ENCODE measurements at places on chromosomes 3 and 15. TPM values are rescaled to one million over a fixed set of nuclear protein-coding genes. Genes with fewer than 3 reads are reported as not detected.
A peak's percentile ranks its signal among the peaks of the same experiment; 100 is the strongest.

GRCh38 chr15:74955017-74955416 is 1.6 kb downstream of the RPP25 start:
- H3K4me3 ChIP-seq: peak overlapping the region; percentile 92
- DNase-seq: no peak
- peaks cover 30% of the 10 kb centered on the region for H3K4me1 ChIP-seq
- no peak overlapping the region for H3K27ac ChIP-seq
- no peaks in the 10 kb centered on the region for H3K27me3 ChIP-seq

Gene A4GNT
- total RNA-seq: not detected

GRCh38 chr3:161372321-161373260 is 1.3 kb upstream of the SPTSSB start:
- H3K4me3 ChIP-seq: peak overlapping the region; percentile 71
- no peaks in the 10 kb centered on the region for H3K27me3 ChIP-seq
- no peaks in the 10 kb centered on the region for H3K36me3 ChIP-seq
- H3K27ac ChIP-seq: no peak overlapping the region
- no peak for DNase-seq

DNA sequence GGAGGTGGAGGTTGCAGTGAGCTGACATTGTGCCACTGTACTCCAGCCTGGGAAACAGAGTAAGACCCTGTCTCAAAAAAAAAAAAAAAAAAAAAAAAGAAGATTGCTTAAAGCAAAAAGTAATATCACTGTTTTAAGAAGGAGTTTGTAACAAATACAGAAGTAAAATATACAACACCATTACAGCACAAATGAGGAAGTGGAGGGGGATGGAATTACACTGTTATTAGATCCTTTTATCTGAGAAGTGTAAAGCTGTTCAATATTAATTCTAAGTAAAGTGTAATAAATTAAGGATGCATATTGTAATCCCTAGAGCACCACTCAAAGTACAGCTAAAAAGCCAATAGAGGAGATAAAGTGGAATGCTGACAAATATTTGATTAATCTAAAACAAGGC is 47.0 kb upstream of the SNRPA1 start:
- no peaks in the 10 kb centered on the region for H3K27me3 ChIP-seq
- no peaks in the 10 kb centered on the region for H3K4me1 ChIP-seq
- no peak for DNase-seq
- no peak overlapping the region for H3K4me3 ChIP-seq

DNA sequence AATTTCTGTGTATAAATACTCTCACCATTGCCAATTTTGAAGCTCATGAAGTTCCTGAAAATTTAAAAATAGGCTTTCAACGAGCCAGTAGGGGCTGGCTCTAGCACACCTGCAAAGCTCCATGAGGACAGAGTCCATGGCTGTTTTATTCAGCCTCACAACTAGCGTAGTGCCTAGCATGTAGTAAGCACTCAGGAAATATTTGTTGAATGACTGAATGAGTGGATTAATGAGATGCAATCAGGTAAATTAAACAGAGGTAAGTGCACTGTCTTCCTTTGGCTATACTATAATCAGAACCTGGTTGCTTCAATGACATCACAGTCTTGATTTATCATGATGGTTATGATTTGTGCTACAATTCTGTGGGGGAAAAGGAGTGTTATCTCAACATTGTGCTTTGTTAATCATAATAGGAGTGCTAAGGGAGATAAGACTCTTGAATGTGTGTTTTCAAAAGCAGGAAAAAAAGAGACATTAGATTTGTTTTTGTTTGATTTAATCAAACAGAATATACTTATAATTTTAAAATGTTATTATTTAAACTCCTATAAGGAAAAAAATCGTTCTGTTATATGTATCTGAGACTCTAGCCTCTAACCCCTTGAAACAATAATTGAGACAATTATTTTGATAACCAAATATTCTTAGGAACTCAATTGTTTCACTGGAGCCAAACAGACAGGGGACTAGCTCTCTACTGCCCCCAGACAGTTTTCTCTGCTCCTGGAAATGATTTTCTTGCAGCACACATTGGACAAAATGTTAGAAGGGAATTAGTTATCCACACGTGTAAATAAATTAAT is 171.7 kb upstream of the ATP11B start:
- no peaks in the 10 kb centered on the region for H3K27me3 ChIP-seq
- no peak overlapping the region for H3K4me3 ChIP-seq
- H3K36me3 ChIP-seq: no peaks in the 10 kb centered on the region
- H3K27ac ChIP-seq: no peak overlapping the region

Gene DHX36
- total RNA-seq: 64.2 TPM

Gene PRICKLE2
- 7.9 TPM for total RNA-seq

DNA sequence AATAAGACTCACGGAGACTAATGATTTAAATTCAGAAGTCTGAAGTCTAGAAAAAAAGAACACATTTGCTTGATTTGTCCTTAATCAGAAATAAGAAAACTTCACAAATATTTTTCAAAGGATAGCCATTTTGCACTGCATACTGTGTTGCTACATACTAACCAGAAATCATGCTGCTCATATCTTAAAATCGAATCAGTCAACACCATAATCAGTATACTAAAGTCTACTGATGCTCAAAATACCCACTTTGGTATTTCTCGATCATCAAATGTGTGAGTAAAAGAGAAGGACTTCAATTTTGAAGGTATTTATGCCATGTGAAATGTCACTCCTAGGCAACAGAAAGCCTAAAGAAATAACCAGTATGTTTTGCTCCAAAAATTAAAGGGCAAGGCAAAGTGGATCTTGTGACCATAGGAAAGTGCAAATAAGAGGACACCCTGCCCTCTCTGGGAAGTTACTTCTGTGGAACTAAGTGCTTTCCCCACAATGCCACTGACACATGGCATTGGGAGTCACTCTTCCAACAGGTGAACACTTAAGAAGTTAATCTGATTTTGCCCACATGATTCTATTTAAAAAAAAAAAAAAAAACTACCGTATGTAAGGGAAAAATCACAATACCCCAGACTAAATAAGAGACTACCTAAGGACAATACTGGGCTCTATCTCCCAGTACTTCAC is 2.7 kb downstream of the LRIG1 start:
- DNase-seq: no peak
- no peak overlapping the region for H3K27ac ChIP-seq
- H3K36me3 ChIP-seq: no peaks in the 10 kb centered on the region

Gene SHC4
- 0.44 TPM for total RNA-seq

DNA sequence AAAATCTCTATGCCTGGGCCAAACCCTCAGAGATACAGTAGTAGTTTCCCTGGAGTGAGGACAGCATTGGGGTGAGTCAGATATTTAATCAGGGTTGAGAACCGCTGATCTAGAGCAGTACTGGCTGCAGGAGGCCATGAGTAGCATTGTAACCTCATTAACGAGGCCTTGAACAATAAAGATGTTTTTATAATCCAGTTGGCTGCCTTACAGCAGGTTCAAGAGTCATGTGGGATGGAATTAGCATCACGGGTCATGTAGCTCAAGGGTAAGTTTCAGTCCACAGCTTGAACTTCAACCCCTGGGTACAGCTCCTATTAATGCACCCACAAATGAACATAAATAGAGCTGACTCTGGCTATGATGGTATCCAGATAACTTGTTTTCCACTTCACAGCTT is 5.1 kb downstream of the HPS3 start:
- H3K4me1 ChIP-seq: peaks cover 13% of the 10 kb centered on the region
- H3K27ac ChIP-seq: no peak overlapping the region
- H3K27me3 ChIP-seq: no peaks in the 10 kb centered on the region
- no peak overlapping the region for H3K4me3 ChIP-seq
- DNase-seq: no peak
- no peaks in the 10 kb centered on the region for H3K36me3 ChIP-seq

DNA sequence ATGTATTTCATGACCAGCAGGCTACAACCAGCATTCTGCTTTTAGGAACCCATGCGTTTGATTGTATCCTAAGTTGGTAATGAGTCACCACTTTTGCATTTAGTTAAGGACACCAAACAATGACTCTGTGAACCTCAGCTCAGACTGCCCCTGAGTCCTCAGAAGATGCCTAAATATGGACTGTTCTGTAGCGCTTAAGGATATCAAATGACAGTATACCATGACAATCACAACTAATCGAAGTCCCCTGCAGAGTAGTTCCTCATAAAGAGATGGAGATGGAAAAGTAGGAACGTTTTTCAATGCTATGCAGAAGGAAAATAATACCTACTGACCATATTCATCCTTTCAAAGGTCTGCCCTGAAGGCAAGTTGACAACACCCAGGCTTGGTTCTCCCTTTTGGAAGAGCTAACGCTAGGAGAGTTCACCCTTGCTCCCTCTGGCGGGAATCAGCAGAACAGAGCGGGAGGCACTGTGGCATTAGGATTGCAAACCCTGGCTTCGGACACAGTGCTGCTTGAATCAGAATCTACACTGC is 508.6 kb downstream of the FHIT start:
- no peaks in the 10 kb centered on the region for H3K27me3 ChIP-seq
- peak; percentile 37 for DNase-seq
- H3K4me3 ChIP-seq: no peak overlapping the region
- no peaks in the 10 kb centered on the region for H3K36me3 ChIP-seq
- H3K27ac ChIP-seq: no peak overlapping the region
- H3K4me1 ChIP-seq: no peaks in the 10 kb centered on the region

DNA sequence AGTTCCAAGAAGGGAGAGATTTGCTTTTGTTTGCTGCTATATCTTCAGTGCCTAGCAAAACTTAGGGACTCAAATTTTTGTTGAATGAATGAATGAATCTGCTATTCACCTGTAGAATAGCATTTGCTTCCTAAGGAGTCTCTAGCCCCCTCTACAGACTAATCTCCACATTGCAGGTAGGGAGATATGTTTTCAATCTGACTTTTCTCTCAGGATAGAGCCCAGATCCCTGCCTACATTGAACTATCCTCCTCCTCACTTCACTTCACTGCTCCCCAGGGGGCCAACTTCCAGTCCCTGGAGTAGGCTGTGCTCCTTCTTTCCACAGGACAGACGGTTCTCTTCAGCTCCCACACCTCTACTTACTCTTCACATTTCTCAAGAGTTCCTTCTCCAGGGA is 81.9 kb upstream of the PTX3 start:
- no peak overlapping the region for H3K4me3 ChIP-seq
- H3K27me3 ChIP-seq: no peaks in the 10 kb centered on the region
- H3K4me1 ChIP-seq: peaks cover 12% of the 10 kb centered on the region
- no peak for DNase-seq
- no peak overlapping the region for H3K27ac ChIP-seq

- H3K27me3 ChIP-seq: peaks cover 60% of the 10 kb centered on the region
- DNase-seq: no peak
- peaks cover 11% of the 10 kb centered on the region for H3K4me1 ChIP-seq
Observed at GRCh38 chr3:127454968-127455367, 135.6 kb downstream of the TPRA1 start.

DNA sequence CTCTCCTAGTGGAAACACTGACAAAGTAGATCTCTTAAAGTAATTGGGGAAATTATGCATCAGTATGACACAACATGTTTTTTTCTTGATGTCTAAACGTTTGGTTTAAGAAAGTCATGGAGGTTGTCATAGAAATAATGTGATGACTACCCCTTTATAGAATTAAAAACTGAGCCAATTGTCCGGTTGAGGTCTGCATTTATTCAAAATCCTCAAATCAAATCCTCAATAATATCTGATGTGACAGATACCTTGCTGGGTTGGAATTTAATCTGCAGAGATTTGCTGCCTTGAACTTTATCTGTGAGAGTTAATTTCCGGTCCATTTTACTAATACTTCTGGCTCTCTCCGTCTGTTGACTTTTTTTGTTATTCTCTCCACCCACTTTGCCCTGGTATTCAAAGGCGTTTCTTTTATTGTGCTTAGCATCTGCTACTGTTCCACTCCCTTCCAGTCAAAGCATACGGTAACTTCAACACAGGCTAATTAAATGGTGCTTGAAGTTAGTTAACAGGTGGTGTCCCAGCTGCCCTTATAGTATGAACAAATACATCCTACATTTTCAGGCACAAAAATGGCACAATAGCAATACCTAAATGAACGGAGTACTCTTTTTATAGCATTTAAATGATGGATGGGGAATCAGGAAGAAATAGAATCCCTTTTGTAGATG is 628.3 kb downstream of the ROBO1 start:
- no peak overlapping the region for H3K27ac ChIP-seq
- H3K4me3 ChIP-seq: no peak overlapping the region
- no peaks in the 10 kb centered on the region for H3K27me3 ChIP-seq
- no peaks in the 10 kb centered on the region for H3K4me1 ChIP-seq
- no peak for DNase-seq

- no peak overlapping the region for H3K27ac ChIP-seq
- no peaks in the 10 kb centered on the region for H3K4me1 ChIP-seq
- H3K36me3 ChIP-seq: no peaks in the 10 kb centered on the region
- no peak for DNase-seq
- H3K27me3 ChIP-seq: no peaks in the 10 kb centered on the region
- H3K4me3 ChIP-seq: no peak overlapping the region
Observed at GRCh38 chr3:49614936-49615335, 59.2 kb upstream of the APEH start.

Gene OR5K2
- not detected for total RNA-seq

Data from PC-9 (cell line).